SK-N-DZ (cell line): ENCODE measurements at places on chromosomes 7 and 10.

DNA sequence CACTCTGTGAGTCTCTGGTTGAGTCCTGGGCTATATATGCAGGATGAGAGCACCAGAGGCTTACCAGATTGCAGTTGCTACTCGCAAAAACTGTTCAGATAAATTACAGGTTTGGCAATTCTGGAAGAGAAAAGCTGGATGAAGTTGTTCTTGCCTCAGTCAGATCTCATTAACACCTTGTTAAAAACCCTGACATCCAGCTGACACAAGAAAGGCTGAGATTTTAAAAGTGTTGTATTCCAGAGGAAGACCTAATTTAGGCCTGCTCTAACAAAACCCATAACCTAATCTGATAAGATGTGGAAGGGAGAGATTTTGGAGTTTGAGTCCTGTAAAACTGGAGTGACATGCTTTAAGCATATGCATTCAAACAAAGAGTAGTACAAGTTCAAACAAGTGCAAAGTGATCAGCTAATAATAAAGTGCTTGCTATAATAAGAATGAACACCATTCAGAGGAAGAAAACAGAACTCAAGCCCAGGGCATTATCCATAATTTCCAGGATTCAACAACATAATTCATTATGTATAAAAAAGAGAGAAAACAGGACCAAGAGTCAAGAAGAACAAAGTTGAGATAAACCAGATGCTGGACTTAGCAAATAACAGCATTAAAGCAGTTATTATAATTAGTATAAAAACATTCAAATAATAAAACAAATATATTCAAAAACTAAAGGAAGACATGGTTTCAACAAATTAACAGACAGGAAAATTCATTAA, 135.5 kb downstream of the CD36 start:
- DNase-seq = no peak

DNA sequence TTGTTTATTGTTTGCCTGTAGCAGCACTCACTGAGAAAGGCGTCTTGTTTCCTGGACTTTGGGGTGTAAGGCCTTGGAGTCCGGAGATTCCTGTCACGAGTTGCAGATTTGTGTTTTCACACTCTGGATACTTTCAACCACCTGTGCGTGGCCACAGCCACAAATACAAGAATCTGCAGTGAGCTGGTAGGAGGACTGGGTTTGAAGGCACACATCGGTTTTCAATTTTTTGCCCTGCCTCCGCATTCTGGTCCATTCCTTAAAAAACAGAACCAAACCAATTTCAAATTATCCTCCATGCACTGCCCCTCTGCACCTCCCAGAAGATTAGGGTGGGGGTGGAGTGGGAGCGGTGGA, 619 bp downstream of the EXOC4 start:
- peak; percentile 7 for DNase-seq

GRCh38 chr10:130740915-130741750, 570.4 kb downstream of the TCERG1L start:
- DNase-seq = no peak

DNA sequence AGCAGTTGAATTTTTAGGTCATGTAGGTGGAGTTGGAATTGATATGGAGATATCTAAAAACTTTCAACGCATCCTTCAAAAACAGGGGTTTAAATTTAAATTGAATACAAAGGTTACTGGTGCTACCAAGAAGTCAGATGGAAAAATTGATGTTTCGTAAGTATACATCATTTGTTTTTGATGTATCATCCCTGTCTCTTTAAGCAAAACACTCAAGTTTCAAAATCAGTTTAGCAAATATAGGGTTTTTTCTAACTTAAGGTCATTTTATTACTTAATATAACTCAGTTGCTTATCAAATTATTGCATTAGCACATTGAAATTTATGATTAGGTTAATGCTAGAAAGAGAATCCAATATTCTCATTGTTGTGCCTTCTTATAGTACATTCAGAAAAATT, 24.6 kb downstream of the DLD start:
- no peak for DNase-seq
